ENCODE measurements at places on chromosomes 7 and 10. TPM values are rescaled to one million over a fixed set of nuclear protein-coding genes. Genes with fewer than 3 reads are reported as not detected.

GRCh38 chr7:17706275-17706674, 234.0 kb downstream of the SNX13 start:
- no peak overlapping the region for H3K27ac ChIP-seq
- H3K36me3 ChIP-seq, result no peaks in the 10 kb centered on the region
- H3K4me3 ChIP-seq, result no peak overlapping the region
- no peaks in the 10 kb centered on the region for H3K4me1 ChIP-seq

AKR1C8 gene
- 0.03 TPM for polyA plus RNA-seq

DNA sequence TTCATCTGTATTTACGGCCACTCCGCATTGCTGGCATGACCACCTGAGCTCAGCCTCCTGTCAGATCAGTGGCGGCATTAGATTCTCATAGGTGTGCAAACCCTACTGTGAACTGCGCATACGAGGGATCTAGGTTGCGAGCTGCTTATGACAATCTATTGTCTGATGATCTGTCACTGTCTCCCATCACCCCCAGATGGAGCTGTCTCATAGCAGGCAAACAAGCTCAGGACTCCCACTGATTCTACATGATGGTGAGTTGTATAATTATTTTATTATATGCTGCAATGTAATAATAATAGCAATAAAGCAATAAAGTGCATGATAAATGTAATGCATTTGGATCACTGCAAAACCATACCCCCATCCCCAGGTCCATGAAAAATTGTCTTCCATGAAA, 1172.9 kb upstream of the AUTS2 start:
- H3K36me3 ChIP-seq, result no peaks in the 10 kb centered on the region
- H3K27ac ChIP-seq, result no peak overlapping the region
- no peak overlapping the region for H3K4me3 ChIP-seq
- no peak for DNase-seq

- H3K4me1 ChIP-seq, result no peaks in the 10 kb centered on the region
- no peak for DNase-seq
- H3K36me3 ChIP-seq, result no peaks in the 10 kb centered on the region
- H3K27ac ChIP-seq, result no peak overlapping the region
Measured at GRCh38 chr7:70752794-70753241, 379.1 kb upstream of the GALNT17 start.

- H3K4me3 ChIP-seq, result no peak within 1 kb of the TSS
- peaks cover 69% of the 10 kb centered on the region for H3K27me3 ChIP-seq
- no peaks in the 10 kb centered on the region for H3K36me3 ChIP-seq
- DNase-seq, result no peak
- no peak within 1 kb of the TSS for H3K27ac ChIP-seq
- H3K4me1 ChIP-seq, result peaks cover 4% of the 10 kb centered on the region
Measured at GRCh38 chr10:13234172-13234571, at the start of gene UCMA. UCMA (minus strand) TSS chr10:13234374; CDS start chr10:13234258, 116 bp downstream.

DNA sequence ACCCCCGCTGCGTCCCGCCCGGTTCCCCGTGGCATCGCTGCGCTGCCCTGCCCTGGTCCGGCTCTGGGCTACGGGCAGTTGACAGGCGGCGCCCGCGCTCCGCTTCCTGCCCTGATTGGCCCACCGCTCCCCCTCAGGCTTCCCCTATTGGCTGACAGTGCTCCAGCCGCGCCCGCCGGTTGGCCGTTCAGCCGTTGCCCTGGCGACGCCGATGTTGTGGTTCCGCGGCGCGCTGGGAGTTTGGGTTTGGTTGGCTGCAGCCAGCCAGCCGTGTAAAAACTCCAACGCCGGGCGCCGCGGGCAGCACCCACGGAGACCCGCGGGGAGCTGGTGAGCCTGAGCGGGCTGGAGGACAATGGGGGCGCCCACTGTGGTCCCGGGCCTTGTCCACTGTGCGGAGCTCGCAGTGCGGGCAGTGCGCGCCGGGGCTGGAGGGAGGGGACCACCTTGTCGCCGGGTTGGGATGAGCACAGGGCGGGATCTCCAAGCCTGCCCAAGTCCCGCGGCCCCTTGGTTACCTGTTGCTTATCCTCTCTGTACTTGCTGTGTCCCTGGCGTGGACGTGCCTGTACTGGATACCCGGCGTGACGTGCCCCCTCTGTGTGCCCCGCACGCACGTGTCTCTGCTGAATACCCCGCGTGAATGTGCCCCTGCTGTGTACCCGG, at the start of gene C7orf57:
Gene C7orf57, plus strand, starts transcription at position 243 of the 666 bp plus-strand sequence. CDS start 766 bp downstream, outside the sequence.
- peaks cover 10% of the 10 kb centered on the region for H3K4me1 ChIP-seq
- H3K4me3 ChIP-seq, result no peak within 1 kb of the TSS
- no peak for DNase-seq
- no peaks in the 10 kb centered on the region for H3K36me3 ChIP-seq

- H3K27ac ChIP-seq, result no peak overlapping the region
- no peak overlapping the region for H3K4me3 ChIP-seq
- H3K27me3 ChIP-seq, result no peaks in the 10 kb centered on the region
- H3K36me3 ChIP-seq, result peaks cover 68% of the 10 kb centered on the region
- DNase-seq, result peak; percentile 16
- H3K4me1 ChIP-seq, result peaks cover 18% of the 10 kb centered on the region
Measured at GRCh38 chr10:124701881-124702656, 42.1 kb downstream of the FAM53B start.

DNA sequence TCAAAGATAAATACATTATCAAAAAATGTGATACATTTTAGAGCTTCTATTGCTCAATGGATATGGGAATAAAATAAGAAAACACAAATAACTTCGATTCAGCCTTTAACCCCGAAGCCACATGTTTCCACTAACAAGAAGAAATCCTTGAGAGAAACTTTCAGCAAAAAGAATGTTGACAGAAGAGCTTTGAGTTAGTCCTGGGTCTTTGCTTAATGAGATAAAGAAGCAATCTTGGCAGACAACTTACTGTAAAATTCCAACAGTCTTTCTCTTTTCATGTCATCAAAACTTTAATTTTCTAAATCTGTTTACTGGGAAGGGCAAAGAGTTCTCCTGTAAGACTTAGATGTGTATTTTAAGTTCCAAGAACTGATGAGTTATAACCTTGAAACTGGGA, 810.2 kb downstream of the CNTNAP2 start:
- no peaks in the 10 kb centered on the region for H3K36me3 ChIP-seq
- no peaks in the 10 kb centered on the region for H3K4me1 ChIP-seq
- no peak overlapping the region for H3K4me3 ChIP-seq
- no peak for DNase-seq
- no peaks in the 10 kb centered on the region for H3K27me3 ChIP-seq

CREB3L2 gene
- polyA plus RNA-seq, result 18.7 TPM

GRCh38 chr7:24882989-24883621, 96.9 kb downstream of the OSBPL3 start:
- H3K4me1 ChIP-seq, result no peaks in the 10 kb centered on the region
- H3K36me3 ChIP-seq, result peaks cover 15% of the 10 kb centered on the region
- DNase-seq, result no peak
- no peak overlapping the region for H3K27ac ChIP-seq

DNA sequence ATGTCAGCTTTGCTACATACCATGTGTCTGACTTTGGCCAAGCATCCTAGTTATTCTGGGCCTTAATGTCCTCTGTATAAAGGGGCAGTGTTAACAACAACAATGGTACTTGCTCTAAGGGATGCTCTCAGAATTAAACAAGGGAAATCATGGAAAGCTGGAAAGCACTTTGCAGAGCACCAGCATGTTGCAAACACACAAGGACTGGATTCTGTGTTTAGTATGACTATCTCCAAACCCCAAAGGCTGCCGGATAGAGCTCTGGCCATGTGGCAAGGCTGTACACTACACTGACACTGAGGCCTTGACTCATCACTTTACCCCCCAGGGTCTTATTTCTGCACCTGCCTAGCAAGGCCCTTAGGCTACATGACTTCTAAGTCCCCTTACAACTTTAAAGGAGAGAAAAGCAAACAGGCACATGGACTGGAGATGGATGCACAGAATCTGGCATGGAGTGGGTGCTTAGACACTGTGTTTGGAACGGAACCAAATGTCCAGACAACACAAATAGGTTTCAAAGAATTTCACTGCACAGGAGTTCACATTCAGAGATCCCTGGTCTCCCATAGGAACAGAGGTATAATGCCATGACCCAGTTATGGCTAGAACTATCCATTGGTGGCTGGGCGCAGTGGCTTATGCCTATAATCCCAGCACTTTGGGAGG, 74.6 kb downstream of the FAM13C start:
- no peak for DNase-seq
- H3K4me3 ChIP-seq, result no peak overlapping the region
- H3K4me1 ChIP-seq, result no peaks in the 10 kb centered on the region
- no peak overlapping the region for H3K27ac ChIP-seq

- no peaks in the 10 kb centered on the region for H3K4me1 ChIP-seq
- no peaks in the 10 kb centered on the region for H3K36me3 ChIP-seq
- no peak overlapping the region for H3K27ac ChIP-seq
- H3K27me3 ChIP-seq, result peaks cover 16% of the 10 kb centered on the region
Measured at GRCh38 chr10:122019414-122019975, 30.5 kb downstream of the TACC2 start.

SH2D4B gene
- polyA plus RNA-seq, result not detected

DBNL gene
- 47.6 TPM for polyA plus RNA-seq

GRCh38 chr7:73503229-73503628, 18.9 kb downstream of the BAZ1B start:
- H3K4me1 ChIP-seq, result no peaks in the 10 kb centered on the region
- H3K36me3 ChIP-seq, result peaks cover 93% of the 10 kb centered on the region
- H3K4me3 ChIP-seq, result no peak overlapping the region

GRCh38 chr10:31832261-31832660, 96.4 kb downstream of the ARHGAP12 start:
- no peaks in the 10 kb centered on the region for H3K27me3 ChIP-seq
- no peaks in the 10 kb centered on the region for H3K4me1 ChIP-seq
- no peak for DNase-seq
- no peak overlapping the region for H3K27ac ChIP-seq
- 0 out of 3 replicates have a peak, but pooled peaks cover 2% of the 10 kb centered on the region for H3K36me3 ChIP-seq
- H3K4me3 ChIP-seq, result no peak overlapping the region

DNA sequence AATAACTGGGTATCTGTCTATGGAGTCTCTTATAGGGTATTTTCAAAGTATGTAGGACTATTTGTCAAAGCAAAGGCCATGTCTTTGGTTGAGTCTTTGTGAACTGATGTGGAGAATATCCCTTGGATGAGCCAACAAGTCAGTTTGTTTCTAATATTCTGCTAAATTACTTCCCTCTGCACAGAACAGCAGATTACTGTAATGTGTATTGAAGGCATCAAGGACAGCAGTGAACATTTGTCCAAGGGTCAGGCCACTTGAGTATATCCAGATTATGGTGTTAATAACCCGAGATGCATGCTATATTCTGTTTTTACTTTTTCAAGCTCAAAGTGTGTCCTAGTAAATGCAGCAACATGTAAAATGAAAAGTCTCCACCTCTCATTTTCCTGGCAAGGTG, 144.2 kb upstream of the GLI3 start:
- no peaks in the 10 kb centered on the region for H3K36me3 ChIP-seq
- H3K4me3 ChIP-seq, result no peak overlapping the region
- DNase-seq, result no peak

C10orf62 gene
- polyA plus RNA-seq, result not detected

CCDC136 gene
- polyA plus RNA-seq, result 40.8 TPM

PTPN20 gene
- polyA plus RNA-seq, result 0.80 TPM

- H3K27ac ChIP-seq, result no peak overlapping the region
- no peak for DNase-seq
- H3K27me3 ChIP-seq, result no peaks in the 10 kb centered on the region
- peaks cover 8% of the 10 kb centered on the region for H3K4me1 ChIP-seq
- no peak overlapping the region for H3K4me3 ChIP-seq
- H3K36me3 ChIP-seq, result no peaks in the 10 kb centered on the region
Measured at GRCh38 chr7:92275327-92275726, 29.6 kb downstream of the ANKIB1 start.

GRCh38 chr10:74104996-74105395, 45.6 kb downstream of the AP3M1 start:
- H3K27me3 ChIP-seq, result no peaks in the 10 kb centered on the region
- H3K4me3 ChIP-seq, result no peak overlapping the region
- no peak overlapping the region for H3K27ac ChIP-seq
- H3K4me1 ChIP-seq, result no peaks in the 10 kb centered on the region
- peaks cover 92% of the 10 kb centered on the region for H3K36me3 ChIP-seq
- DNase-seq, result no peak

DNA sequence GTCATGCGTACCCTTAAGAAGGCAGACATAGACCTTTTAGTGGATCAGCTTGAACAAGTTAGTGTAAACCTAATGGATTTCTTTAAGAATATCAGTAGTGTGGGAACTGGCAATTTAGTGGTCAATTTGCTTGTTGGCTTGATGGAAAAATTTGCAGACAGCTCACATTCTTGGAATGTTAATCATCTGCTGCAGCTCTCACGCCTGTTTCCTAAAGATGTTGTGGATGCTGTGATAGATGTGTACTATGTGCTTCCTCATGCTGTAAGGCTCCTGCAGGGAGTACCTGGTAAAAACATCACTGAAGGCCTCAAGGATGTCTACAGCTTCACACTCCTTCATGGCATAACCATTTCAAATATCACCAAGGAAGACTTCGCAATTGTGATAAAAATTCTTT, 103.4 kb downstream of the ABCA13 start:
- no peak overlapping the region for H3K27ac ChIP-seq
- DNase-seq, result no peak
- H3K36me3 ChIP-seq, result no peaks in the 10 kb centered on the region
- H3K27me3 ChIP-seq, result no peaks in the 10 kb centered on the region
- H3K4me1 ChIP-seq, result no peaks in the 10 kb centered on the region

TET1 gene
- 5.9 TPM for polyA plus RNA-seq

GRCh38 chr10:3054851-3055199, 12.5 kb upstream of the PFKP start:
- no peak for DNase-seq
- peaks cover 11% of the 10 kb centered on the region for H3K27me3 ChIP-seq
- H3K27ac ChIP-seq, result no peak overlapping the region

GRCh38 chr7:140300243-140301136, 97.8 kb downstream of the SLC37A3 start:
- no peaks in the 10 kb centered on the region for H3K4me1 ChIP-seq
- no peak overlapping the region for H3K27ac ChIP-seq
- H3K36me3 ChIP-seq, result no peaks in the 10 kb centered on the region
- no peaks in the 10 kb centered on the region for H3K27me3 ChIP-seq

- H3K27me3 ChIP-seq, result no peaks in the 10 kb centered on the region
- no peaks in the 10 kb centered on the region for H3K4me1 ChIP-seq
- no peaks in the 10 kb centered on the region for H3K36me3 ChIP-seq
- no peak overlapping the region for H3K4me3 ChIP-seq
- no peak overlapping the region for H3K27ac ChIP-seq
Measured at GRCh38 chr10:121942749-121943416, 15.1 kb upstream of the ATE1 start.

BEND7 gene
- polyA plus RNA-seq, result 3.2 TPM

- H3K27me3 ChIP-seq, result no peaks in the 10 kb centered on the region
- H3K4me1 ChIP-seq, result peaks cover 15% of the 10 kb centered on the region
- no peak overlapping the region for H3K27ac ChIP-seq
- H3K4me3 ChIP-seq, result no peak overlapping the region
- DNase-seq, result no peak
Measured at GRCh38 chr10:74078037-74078436, 72.6 kb downstream of the AP3M1 start.

ATOH7 gene
- 0.20 TPM for polyA plus RNA-seq

FAM25A gene
- not detected for polyA plus RNA-seq

NUTM2E gene
- not detected for polyA plus RNA-seq

DNA sequence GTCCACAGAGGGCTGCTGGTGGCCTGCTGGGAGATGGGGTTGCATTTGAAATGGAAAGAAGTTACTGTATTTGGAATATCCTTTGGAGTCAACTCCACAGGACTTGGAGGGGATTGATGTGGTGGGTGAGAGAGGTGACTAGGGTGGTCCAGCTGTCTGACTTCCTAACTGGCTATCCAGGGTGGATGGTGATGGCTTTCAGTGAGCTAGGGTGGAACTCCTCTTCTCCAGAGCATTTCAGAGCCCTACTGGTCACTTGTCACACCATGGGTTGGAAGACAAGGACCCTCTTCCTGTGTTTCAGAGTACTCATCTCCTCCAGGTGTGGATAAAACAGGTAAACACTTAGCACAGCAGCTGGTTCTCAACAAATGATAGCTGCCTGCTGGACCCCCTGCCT, 3.3 kb upstream of the ADAMTS14 start:
- H3K27ac ChIP-seq, result peak overlapping the region; percentile 82
- H3K36me3 ChIP-seq, result peaks cover 1% of the 10 kb centered on the region
- no peaks in the 10 kb centered on the region for H3K27me3 ChIP-seq
- no peak for DNase-seq
- no peak overlapping the region for H3K4me3 ChIP-seq
- H3K4me1 ChIP-seq, result peaks cover 86% of the 10 kb centered on the region

NACAD gene
- polyA plus RNA-seq, result not detected

FOXP2 gene
- polyA plus RNA-seq, result not detected

All from K562 (cell line).